ENCODE measurements at places on chromosomes 12 and 14.

DNA sequence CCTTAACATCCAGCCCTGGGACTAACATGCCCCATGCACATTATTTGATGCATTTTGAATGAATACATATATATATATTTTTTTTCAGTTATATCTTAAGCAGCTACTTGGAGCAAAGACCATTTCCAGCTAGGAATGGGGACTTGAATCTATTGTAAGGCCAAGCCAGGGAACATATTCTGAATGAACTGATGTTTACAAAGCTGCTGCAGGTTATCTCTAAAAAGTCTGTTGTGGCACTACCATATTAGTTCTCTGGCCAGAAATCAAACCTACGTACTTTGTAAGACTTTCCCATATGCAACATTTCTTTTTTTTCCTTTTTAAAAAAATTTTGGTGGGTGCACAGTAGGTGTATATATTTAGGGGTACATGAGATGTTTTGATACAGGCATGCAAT lies 43.4 kb downstream of the PELI2 start:
- ATAC-seq: no peak

DNA sequence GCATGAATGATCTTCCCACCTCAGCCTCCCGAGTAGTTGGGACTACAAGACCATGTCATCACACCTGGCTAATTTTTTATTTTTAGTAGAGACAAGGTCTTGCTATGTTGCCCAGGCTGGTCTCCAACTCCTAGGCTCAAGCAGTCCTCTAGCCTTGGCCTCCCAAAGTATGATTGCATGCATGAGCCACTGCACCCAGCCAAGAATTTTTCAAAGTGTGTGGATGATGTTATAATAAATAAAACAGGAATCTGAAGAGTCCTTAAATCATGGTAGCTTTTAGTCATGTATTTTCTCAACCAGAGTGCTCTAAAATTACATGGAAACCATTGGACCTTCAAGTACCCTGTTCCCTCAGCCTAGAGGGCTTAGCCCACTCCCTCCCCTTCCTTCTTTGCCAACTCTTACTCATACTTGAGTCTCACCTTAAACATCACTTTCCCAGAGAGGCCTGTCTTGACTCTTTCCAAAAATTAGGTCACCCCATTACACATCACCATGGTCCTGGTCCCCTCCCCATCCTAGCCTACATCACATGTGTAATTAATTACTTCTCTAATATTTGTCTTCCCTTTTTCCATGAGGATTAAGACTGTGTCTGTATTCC lies 52.2 kb upstream of the BICDL1 start:
- ATAC-seq: no peak

DNA sequence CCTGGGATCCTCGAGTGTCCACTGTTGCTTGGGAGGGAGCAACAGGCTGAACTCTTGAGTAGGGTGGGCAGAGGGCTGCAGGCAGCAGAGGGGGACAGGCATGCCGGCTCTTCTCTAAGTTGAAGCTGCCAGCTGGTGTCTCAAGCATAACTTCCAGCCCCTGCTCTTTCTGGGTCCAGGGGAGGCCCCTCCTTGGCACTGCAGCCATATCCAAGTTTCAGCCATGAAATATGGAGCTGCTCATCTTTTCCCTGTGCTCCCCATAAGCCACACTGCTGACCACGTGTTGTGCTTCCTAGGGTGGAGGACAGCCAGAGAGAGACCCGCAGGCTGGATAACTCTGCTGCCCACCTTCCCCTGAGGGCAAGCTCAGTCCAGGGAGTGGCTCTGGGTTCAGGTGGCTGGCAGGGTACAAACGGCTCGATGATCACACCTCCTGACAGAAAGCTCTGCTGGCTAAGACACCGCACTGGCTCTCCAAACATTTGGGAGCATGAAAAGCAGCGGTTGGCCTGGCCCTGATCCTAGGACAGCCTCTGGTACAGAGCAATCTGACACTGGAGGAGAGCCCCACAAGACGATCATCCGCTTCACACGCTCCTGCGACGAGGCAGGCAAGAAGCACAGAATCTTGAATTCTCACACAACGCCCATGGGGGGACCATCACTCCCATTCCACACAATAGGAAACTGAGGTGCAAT lies 79.6 kb downstream of the PITPNM2 start:
- no peak for ATAC-seq

DNA sequence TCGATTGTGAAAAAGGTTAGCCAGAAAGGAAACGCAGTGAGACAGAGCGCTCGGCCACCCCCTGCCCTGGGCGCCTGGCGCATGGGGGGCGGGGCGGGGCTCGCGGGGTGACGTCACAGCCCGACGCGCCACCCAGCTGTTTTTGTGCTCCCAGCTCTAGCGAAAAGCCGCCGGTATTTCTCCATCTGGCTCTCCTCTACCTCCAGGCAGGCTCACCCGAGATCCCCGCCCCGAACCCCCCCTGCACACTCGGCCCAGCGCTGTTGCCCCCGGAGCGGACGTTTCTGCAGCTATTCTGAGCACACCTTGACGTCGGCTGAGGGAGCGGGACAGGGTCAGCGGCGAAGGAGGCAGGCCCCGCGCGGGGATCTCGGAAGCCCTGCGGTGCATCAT lies at the start of gene GABARAPL1:
Gene GABARAPL1 (plus strand): TSS at position 139 of the 393 bp plus-strand sequence. CDS start 253 bp downstream, at position 392.
- peak; percentile 82 for ATAC-seq

GRCh38 chr14:103928011-103928890 lies at the start of gene TDRD9:
Gene TDRD9, plus strand, starts transcription at chr14:103928456. Its CDS starts 54 bp downstream, at chr14:103928510.
- no peak for ATAC-seq

- ATAC-seq: peak; percentile 49
Observed at GRCh38 chr12:108129017-108129812, at the start of gene WSCD2. Gene WSCD2, plus strand, starts transcription at chr12:108129288. Its CDS starts 66,545 bp downstream, at chr12:108195833.

DNA sequence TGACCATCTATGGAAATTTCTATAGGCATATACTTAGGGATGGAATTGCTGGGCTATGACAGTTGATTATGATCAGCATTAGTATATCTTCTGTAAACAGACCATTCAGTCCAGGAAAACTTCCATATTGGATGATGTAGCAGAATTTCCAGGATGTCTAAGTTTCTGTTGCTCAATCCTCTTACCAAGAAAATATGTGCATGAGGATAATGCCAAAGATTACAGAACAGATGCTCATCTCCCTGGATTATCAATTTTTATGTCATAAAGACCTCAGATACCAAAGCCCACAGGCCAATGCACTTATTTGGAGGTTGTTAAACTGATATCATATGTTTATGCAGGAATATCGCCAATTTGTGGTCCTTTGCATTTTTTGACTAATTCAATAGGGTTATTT lies 354.4 kb upstream of the FLRT2 start:
- no peak for ATAC-seq

GRCh38 chr12:41946106-41946505 lies 198.6 kb downstream of the GXYLT1 start:
- ATAC-seq: no peak

DNA sequence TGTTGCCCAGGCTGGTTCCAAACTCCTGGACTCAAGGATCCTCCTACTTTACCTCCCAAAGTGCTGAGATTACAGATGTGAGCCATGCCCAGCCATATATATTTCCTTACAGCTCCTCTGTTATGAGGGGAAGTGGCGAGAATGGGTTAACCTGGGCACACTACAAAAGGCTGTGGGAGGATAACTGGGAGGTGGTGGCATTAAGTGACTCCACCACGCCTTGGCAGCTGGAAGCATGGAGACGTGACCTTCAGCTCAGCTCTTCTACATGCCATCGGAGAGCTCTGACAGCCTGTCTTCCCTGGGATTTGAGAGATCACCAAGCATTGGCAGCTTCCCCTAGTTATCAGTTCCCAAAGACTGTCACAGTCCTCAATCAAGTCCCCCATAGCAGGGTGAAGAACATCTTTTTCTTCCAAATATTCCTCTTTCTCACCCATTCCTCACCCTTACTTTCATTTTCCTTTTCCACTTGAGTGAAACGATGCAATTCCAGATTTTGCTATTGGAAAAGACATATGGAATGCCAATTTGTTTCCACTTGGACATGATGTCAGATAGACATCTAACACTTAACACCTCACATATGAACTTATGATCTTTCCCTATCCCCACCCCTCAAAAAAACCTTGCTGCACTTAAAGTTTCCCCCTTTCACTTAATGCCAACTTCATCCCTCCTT lies 48.5 kb downstream of the PHLDA1 start:
- peak; percentile 42 for ATAC-seq

All from esophagus mucosa (tissue), 1 donor.